Upper lobe of left lung (tissue), 6 donors: ENCODE measurements at places on chromosomes 7 and 10. TPM values are rescaled to one million over a fixed set of nuclear protein-coding genes. Genes with fewer than 3 reads are reported as not detected.

CCDC71L gene
- total RNA-seq, result 19.3 TPM

ZP3 gene
- 11.8 TPM for total RNA-seq

HECTD2 gene
- 9.1 TPM for total RNA-seq

NKX1-2 gene
- 0.09 TPM for total RNA-seq

LIPJ gene
- total RNA-seq, result not detected

HOXA10 gene
- total RNA-seq, result not detected

SLC18A3 gene
- total RNA-seq, result not detected

MDFIC gene
- total RNA-seq, result 63.9 TPM

ASAH2 gene
- 21.0 TPM for total RNA-seq

ITIH2 gene
- total RNA-seq, result not detected

FAM131B gene
- total RNA-seq, result 0.67 TPM

DNA sequence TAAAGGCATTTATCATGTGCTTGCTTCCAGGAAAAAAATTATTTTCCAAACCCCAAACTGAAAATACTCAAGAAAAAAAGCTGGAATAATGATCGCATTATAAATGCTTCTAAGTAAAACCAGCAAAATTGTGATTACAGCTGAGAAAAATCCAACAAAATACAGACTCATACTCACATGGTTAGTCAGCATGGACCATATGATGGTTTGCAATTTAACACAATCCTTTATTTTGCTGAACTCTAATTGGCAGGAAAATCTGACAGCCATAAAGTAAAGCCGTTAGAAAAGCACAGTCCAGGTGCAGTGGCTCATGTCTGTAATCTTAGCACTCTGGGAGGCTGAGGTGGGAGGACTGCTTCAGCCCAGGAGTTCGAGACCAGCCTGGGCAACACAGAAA lies 59.6 kb downstream of the BRI3 start:
- H3K4me3 ChIP-seq, result no peak overlapping the region
- H3K36me3 ChIP-seq, result no peaks in the 10 kb centered on the region
- H3K27me3 ChIP-seq, result no peaks in the 10 kb centered on the region
- H3K4me1 ChIP-seq, result no peaks in the 10 kb centered on the region
- no peak overlapping the region for H3K27ac ChIP-seq

DNA sequence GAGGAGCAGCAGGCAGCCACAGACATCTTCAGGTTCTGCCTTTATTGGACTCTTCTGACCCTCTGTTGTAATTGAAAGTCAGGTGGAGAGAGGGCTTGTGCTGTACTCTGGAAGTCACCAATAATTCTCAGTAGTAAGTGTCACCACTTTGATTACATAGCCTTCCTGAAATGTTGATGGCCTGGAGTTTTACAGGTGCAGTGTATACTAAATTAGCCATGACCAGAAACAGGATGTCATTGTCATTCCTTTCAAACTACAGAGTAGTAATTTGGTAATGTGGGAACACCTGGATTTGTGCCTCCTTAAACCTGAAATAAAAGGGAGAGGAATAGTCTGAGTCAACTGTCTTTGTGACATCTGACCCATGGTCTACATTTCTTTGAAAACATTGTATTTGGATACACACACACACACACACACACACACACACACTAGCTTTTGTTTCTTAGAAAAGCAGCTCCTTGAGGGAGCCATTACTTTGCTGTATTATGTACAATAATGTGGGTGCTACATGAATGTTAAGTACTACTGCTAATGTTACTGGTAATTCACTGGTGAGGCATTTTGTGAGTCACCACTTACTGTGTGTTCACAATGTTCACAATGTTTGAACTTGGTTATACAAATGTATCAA lies 19.6 kb downstream of the ARL4A start:
- H3K27ac ChIP-seq, result no peak overlapping the region
- DNase-seq, result no peak
- H3K36me3 ChIP-seq, result no peaks in the 10 kb centered on the region
- H3K4me1 ChIP-seq, result peaks cover 9% of the 10 kb centered on the region
- H3K4me3 ChIP-seq, result no peak overlapping the region

DNA sequence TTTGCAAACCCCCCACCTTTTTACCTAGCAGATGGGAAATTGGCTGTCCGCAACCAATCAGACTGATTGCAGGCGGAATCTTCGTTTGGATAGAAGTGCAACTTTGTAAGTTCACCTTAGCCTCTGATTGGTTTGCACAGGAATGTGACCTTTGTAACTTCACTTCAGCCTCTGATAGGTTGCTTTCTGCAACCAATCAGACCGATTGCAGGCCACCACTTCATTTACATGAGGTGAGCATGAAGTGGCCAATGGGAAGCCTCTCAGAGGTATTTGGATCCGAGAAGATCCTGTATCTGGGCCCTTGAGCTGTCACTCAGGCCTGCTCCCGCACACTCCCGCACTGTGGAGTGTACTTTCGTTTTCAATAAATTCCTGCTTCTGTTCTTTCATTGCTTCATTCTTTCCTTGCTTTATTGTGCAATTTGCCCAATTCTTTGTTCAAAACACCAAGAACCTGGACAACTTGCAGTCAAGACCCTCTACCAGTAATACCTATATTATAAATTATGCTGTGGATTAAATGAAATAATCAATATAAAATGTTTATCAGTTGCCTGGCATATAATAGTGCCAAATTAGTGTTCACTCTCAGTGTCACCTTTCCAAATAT lies 491.4 kb downstream of the PLXNA4 start:
- H3K36me3 ChIP-seq, result no peaks in the 10 kb centered on the region
- H3K4me3 ChIP-seq, result no peak overlapping the region
- H3K27me3 ChIP-seq, result no peaks in the 10 kb centered on the region
- no peaks in the 10 kb centered on the region for H3K4me1 ChIP-seq

GRCh38 chr10:73641328-73642060 lies at the start of gene MYOZ1:
TSS of gene MYOZ1 (minus strand) at chr10:73641474. CDS start at chr10:73640017, 1,457 bp downstream.
- H3K36me3 ChIP-seq, result no peaks in the 10 kb centered on the region
- peak within 1 kb of the TSS; percentile 54 for H3K27ac ChIP-seq
- no peak for DNase-seq
- H3K27me3 ChIP-seq, result no peaks in the 10 kb centered on the region

GRCh38 chr7:50982626-50983025 lies 199.9 kb upstream of the GRB10 start:
- H3K4me3 ChIP-seq, result no peak overlapping the region
- no peak for DNase-seq
- no peaks in the 10 kb centered on the region for H3K36me3 ChIP-seq
- H3K27me3 ChIP-seq, result no peaks in the 10 kb centered on the region
- H3K27ac ChIP-seq, result no peak overlapping the region

DNA sequence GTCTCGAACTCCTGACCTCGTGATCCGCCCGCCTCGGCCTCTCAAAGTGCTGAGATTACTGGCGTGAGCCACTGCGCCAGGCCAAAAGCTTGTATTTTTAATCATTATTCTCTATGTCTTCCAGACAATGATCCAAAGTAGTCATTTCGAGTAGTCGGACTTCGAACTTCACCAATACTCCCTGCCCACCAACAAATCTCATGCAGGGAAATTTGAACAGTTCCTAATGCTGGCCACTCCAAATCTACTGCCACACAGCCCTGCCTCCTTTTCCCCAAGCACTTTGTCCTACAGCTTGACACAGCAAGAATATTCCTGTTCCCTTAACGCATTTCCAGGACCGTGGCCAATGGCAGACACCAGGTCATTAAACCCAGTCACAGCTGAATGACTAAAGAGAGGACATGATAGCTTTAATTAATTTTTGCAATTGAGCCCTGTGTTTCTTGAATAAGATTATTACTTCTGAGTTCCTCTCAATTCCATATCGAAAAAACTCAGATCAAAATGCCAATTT lies 142.3 kb upstream of the NRP1 start:
- no peak overlapping the region for H3K4me3 ChIP-seq
- H3K27me3 ChIP-seq, result no peaks in the 10 kb centered on the region
- no peaks in the 10 kb centered on the region for H3K4me1 ChIP-seq
- H3K27ac ChIP-seq, result no peak overlapping the region
- DNase-seq, result no peak

GRCh38 chr10:17414484-17414883 lies 39.9 kb downstream of the ST8SIA6 start:
- H3K4me3 ChIP-seq, result no peak overlapping the region
- H3K4me1 ChIP-seq, result no peaks in the 10 kb centered on the region
- no peak overlapping the region for H3K27ac ChIP-seq
- no peaks in the 10 kb centered on the region for H3K36me3 ChIP-seq

GRCh38 chr7:127393368-127394058 lies 1.0 kb upstream of the ZNF800 start:
- peaks cover 7% of the 10 kb centered on the region for H3K36me3 ChIP-seq
- H3K27me3 ChIP-seq, result no peaks in the 10 kb centered on the region
- peak overlapping the region; percentile 99 for H3K27ac ChIP-seq

GRCh38 chr7:28729727-28730126 lies 228.4 kb downstream of the TRIL start:
- H3K4me3 ChIP-seq, result no peak overlapping the region
- no peaks in the 10 kb centered on the region for H3K36me3 ChIP-seq
- no peak overlapping the region for H3K27ac ChIP-seq
- H3K4me1 ChIP-seq, result no peaks in the 10 kb centered on the region
- no peak for DNase-seq
- H3K27me3 ChIP-seq, result no peaks in the 10 kb centered on the region

- peak overlapping the region; percentile 57 for H3K27ac ChIP-seq
- DNase-seq, result no peak
- H3K4me1 ChIP-seq, result peaks cover 9% of the 10 kb centered on the region
- H3K27me3 ChIP-seq, result no peaks in the 10 kb centered on the region
- H3K4me3 ChIP-seq, result no peak overlapping the region
These were observed 117.9 kb upstream of the KLF6 start for GRCh38 chr10:3902809-3903410.

- no peak overlapping the region for H3K4me3 ChIP-seq
- H3K4me1 ChIP-seq, result no peaks in the 10 kb centered on the region
- H3K27me3 ChIP-seq, result no peaks in the 10 kb centered on the region
- no peak overlapping the region for H3K27ac ChIP-seq
- no peak for DNase-seq
These were observed 461.0 kb downstream of the KIF20B start for GRCh38 chr10:90162271-90162853.

DNA sequence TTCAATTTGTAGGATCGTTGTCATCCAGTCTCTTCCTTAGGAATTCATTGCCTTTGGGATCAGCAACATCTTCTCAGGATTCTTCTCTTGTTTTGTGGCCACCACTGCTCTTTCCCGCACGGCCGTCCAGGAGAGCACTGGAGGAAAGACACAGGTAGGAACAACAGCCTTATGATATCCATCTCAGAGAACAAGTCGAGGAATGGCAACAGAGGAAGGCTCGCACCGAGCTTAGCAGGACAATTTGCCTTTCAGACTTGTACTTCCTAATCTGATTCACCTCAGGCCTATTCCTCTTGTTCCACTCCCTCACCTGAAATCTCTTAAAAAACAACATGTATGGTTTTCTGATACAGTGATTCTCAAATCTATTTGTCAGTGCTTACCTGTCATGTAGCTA lies 29.5 kb downstream of the SLC26A4 start:
- no peaks in the 10 kb centered on the region for H3K27me3 ChIP-seq
- DNase-seq, result no peak
- no peaks in the 10 kb centered on the region for H3K4me1 ChIP-seq
- no peak overlapping the region for H3K4me3 ChIP-seq

DNA sequence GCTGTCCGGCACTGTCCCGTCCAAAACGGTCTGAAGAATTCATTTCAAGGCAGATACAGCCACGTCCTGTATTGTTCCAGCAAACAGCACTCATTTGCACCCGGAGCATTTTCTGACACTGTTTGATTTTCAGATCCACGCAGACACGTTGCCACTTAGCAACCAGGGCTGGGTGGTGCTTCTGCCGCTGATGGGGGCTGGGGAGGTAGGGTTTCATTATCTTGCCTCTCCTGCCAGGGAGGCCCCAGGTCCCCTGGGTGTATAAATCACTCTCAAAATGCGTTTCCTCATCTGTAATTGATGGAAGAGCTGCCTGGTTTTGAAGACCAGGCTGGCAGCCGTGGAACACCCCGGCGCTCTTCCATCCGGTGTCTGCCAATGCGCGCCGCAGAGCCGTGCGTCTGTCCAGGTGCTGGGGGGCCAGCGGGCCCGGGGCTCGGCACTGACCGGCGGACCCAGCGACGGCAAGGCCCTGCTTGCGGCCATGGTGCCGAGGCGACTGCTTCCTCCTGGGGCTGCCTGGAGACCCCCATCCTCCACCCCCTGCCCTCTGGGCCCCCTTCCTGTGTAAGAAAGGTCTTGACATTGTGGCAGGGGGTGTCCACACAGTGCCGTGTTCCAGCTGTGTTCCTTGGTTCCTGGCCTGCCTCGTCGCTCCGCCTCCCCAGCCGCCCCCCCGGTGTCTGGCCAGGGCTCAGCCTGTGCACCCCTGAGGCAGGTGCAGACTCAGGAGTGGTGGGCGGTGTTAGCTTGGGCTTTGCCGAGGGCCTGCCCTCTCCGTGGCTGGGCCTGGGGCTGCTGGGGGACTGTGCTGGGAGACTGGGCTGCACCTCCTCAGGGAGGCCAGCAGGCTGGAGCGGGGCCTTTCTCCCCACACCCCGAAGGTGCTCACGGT lies 16.6 kb downstream of the ADGRA1 start:
- no peaks in the 10 kb centered on the region for H3K4me1 ChIP-seq
- no peak overlapping the region for H3K4me3 ChIP-seq
- peaks cover 3% of the 10 kb centered on the region for H3K27me3 ChIP-seq
- no peak for DNase-seq
- H3K27ac ChIP-seq, result no peak overlapping the region
- no peaks in the 10 kb centered on the region for H3K36me3 ChIP-seq
